ENCODE measurements at places on chromosomes 5 and 9. TPM values are rescaled to one million over a fixed set of nuclear protein-coding genes. Genes with fewer than 3 reads are reported as not detected.

The CWC27 gene
- 23.6 TPM for total RNA-seq

The GOLM1 gene
- total RNA-seq, result 123 TPM

The SLCO6A1 gene
- not detected for total RNA-seq

The ABITRAM gene
- 6.9 TPM for total RNA-seq

The RNF183 gene
- 0.37 TPM for total RNA-seq

The FAM81B gene
- total RNA-seq, result not detected
